IgD-negative memory B cell (primary cell): ENCODE measurements at places on chromosomes 12 and 14. TPM values are rescaled to one million over a fixed set of nuclear protein-coding genes. Genes with fewer than 3 reads are reported as not detected.

Gene SAV1
- polyA plus RNA-seq: 55.8 TPM

Gene ABCD2
- 1.5 TPM for polyA plus RNA-seq

Gene CCER1
- polyA plus RNA-seq: not detected

Gene MARS1
- 76.6 TPM for polyA plus RNA-seq

Gene MDGA2
- polyA plus RNA-seq: not detected

Gene COX8C
- polyA plus RNA-seq: not detected

Gene GPR84
- polyA plus RNA-seq: not detected

Gene ATL1
- polyA plus RNA-seq: 4.1 TPM
